ENCODE measurements at places on chromosomes 12 and 14.
A peak's percentile ranks its signal among the peaks of the same experiment; 100 is the strongest.

GRCh38 chr14:96920023-96920422, 122.8 kb downstream of the VRK1 start:
- H3K4me1 ChIP-seq, result no peaks in the 10 kb centered on the region
- H3K4me3 ChIP-seq, result no peak overlapping the region
- no peaks in the 10 kb centered on the region for H3K27me3 ChIP-seq
- H3K27ac ChIP-seq, result no peak overlapping the region
- H3K36me3 ChIP-seq, result no peaks in the 10 kb centered on the region

GRCh38 chr14:97603201-97603600, 806.0 kb downstream of the VRK1 start:
- no peaks in the 10 kb centered on the region for H3K4me1 ChIP-seq
- H3K36me3 ChIP-seq, result no peaks in the 10 kb centered on the region
- no peak overlapping the region for H3K27ac ChIP-seq
- no peak for DNase-seq
- no peaks in the 10 kb centered on the region for H3K27me3 ChIP-seq
- H3K4me3 ChIP-seq, result no peak overlapping the region

DNA sequence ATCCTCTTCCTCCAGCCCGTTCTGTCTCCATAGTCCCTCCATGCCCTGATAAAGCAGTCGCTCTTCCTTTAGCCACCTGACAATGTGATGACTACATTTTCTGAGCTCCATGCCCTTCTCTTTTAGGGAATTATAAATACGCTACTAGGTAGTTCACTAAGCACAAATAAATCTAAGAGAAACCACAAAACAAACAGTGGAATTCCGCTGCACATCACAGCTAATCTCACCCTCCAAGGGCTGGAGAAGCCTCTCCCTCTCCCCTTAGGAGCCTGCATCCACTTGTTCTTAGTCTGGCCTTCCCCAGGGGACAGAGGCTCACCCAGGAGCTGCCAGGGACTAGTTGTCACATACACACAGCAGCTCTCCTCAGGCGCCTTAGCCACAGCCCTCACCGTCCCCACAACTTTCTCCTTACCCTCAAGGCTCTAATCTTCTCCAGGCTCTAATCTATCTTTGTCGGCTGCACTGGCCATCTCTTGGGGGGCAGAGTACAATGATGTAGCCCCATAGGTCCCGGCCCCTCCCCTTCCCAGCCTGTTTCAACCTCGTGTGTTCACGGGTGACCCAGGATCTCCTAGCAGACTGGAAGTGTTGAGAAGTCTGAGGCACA, 55.9 kb upstream of the GPR68 start:
- no peaks in the 10 kb centered on the region for H3K36me3 ChIP-seq
- no peaks in the 10 kb centered on the region for H3K4me1 ChIP-seq
- H3K4me3 ChIP-seq, result no peak overlapping the region
- DNase-seq, result no peak

- H3K27me3 ChIP-seq, result no peaks in the 10 kb centered on the region
- H3K4me1 ChIP-seq, result no peaks in the 10 kb centered on the region
- H3K36me3 ChIP-seq, result no peaks in the 10 kb centered on the region
- H3K4me3 ChIP-seq, result no peak overlapping the region
- no peak overlapping the region for H3K27ac ChIP-seq
Measured at GRCh38 chr12:102564026-102564425, 83.7 kb upstream of the IGF1 start.

DNA sequence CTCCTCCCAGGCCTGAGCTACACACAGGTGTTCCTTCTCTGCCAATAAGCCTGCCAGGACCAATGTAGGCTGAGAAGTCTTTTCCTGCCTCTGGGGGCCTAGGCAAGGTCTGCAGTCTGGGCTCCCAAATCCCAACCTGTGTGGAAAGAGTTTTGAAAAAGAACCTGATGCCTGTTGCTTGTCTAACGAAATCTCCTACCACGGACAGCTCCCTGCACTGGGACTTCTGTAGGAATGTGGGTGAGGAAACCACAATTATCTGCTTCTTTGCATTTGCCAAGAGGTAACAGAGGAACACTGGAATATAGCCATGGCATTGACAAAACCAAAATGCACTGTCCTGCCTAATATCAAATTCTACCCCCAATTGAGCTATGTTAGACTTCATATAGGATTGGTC, 877.0 kb upstream of the TMEM132C start:
- DNase-seq, result peak; percentile 29
- H3K27ac ChIP-seq, result no peak overlapping the region
- H3K27me3 ChIP-seq, result no peaks in the 10 kb centered on the region
- no peaks in the 10 kb centered on the region for H3K4me1 ChIP-seq
- H3K4me3 ChIP-seq, result no peak overlapping the region
- no peaks in the 10 kb centered on the region for H3K36me3 ChIP-seq

- no peak overlapping the region for H3K27ac ChIP-seq
- H3K27me3 ChIP-seq, result no peaks in the 10 kb centered on the region
- no peak overlapping the region for H3K4me3 ChIP-seq
Measured at GRCh38 chr12:52867642-52868041, 18.8 kb upstream of the KRT78 start.

DNA sequence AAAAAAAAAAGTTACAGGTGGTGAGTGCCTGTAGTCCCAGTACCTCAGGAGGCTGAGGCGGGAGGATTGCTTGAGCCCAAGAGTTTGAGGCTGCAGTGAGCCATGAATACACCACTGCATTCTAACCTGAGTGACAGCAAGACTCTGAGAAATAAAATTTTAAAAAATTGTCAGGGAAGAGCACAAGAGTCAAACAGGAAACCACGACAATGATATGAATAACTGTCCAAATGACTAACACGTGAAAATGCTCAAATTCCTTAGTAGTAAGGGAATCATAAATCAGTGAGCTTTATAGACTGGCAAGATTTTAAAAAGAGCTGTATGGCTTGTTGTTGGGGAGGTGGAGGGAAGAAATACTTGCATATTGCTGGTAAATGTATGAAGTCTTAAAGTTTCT, 12.9 kb upstream of the ASPG start:
- no peak for DNase-seq

- no peaks in the 10 kb centered on the region for H3K36me3 ChIP-seq
- no peaks in the 10 kb centered on the region for H3K27me3 ChIP-seq
- no peaks in the 10 kb centered on the region for H3K4me1 ChIP-seq
- H3K27ac ChIP-seq, result no peak overlapping the region
- H3K4me3 ChIP-seq, result no peak overlapping the region
Measured at GRCh38 chr12:32261638-32262037, 137.7 kb upstream of the FGD4 start.

DNA sequence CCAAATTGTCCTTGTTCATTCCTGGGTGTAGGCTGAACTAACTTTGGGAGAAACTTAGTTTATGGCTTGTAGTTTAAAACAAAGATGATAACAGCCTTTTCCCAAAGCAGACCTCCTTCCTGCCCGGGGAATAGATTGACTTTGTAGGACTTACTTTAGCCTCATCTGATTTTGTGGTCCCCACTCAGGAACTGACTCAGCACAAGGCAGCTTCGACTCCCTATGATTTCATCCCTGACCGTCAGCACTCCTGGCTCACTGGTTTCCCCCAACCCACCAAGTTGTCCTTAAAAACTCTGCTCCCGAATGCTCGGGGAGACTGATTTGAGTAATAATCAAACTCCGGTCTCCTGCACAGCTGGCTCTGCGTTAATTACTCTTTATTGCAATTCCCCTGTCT, 40.1 kb upstream of the DDHD1 start:
- no peaks in the 10 kb centered on the region for H3K27me3 ChIP-seq
- H3K4me1 ChIP-seq, result no peaks in the 10 kb centered on the region
- no peaks in the 10 kb centered on the region for H3K36me3 ChIP-seq
- DNase-seq, result no peak

DNA sequence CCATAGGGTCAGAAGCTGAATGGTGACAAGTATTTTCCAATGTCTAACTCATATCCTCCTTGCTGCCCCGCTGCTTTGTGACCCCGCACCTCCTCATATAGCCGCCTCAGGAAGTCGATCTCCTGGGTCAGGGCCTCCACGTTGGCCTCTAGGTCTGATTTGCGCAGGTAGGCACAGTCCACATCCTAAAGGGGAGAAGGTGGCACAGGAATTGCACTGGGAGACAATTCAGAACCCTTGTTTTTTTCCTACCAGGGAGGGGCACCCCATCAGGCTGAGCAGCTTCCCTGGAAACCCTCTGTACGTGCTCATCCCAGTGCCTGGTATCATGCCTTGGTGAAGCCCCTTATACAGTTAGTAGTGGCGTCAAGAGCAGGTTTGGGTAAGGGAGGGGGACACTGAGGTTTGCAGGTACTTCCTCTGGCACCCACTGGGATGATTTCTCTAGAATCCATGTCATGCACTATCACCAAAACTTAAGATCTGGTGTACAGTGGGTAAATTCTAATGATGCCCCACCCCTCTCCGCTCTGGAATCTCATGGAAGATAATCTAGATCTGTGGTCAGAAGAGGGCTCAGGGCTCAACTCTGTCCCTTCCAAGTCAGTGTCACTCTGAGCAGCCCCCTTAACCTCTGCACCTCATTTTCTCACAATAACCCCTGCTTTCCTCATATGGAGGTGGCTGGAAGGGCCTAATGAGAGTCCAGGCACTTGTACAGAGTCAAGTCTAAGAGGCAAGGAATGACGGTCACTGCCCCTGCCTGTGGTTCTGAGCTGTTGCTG, 20.1 kb upstream of the KRT86 start:
- H3K36me3 ChIP-seq, result no peaks in the 10 kb centered on the region
- peaks cover 13% of the 10 kb centered on the region for H3K4me1 ChIP-seq
- no peak for DNase-seq
- H3K27me3 ChIP-seq, result no peaks in the 10 kb centered on the region
- no peak overlapping the region for H3K4me3 ChIP-seq
- no peak overlapping the region for H3K27ac ChIP-seq

GRCh38 chr14:50388256-50388931, 8.3 kb downstream of the CDKL1 start:
- H3K4me1 ChIP-seq, result peaks cover 12% of the 10 kb centered on the region
- no peak overlapping the region for H3K4me3 ChIP-seq

- peak overlapping the region; percentile 89 for H3K4me3 ChIP-seq
- no peaks in the 10 kb centered on the region for H3K36me3 ChIP-seq
- DNase-seq, result peak; percentile 59
- H3K27ac ChIP-seq, result peak overlapping the region; percentile 99
- H3K27me3 ChIP-seq, result no peaks in the 10 kb centered on the region
Measured at GRCh38 chr12:64452559-64453329, 824 bp downstream of the TBK1 start.

DNA sequence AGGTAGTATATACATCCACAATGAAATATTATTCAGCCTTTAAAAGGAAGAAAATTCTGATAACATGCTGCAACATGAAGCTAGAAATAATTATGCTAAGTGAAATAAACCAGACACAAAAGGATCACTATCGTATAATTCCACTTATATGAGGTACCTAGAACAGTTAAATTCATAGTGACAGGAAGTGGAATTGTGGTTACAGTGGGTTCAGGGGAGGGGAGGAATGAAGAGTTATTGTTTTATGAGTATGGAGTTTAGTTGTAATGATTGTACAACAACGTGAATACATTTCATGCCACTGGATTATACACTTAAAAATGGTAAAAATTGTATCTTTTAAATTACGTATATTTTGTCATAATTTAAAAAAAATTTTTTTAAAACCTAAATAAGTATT, 21.0 kb downstream of the EEA1 start:
- H3K36me3 ChIP-seq, result no peaks in the 10 kb centered on the region
- no peak overlapping the region for H3K4me3 ChIP-seq
- no peak for DNase-seq
- H3K4me1 ChIP-seq, result peaks cover 12% of the 10 kb centered on the region

DNA sequence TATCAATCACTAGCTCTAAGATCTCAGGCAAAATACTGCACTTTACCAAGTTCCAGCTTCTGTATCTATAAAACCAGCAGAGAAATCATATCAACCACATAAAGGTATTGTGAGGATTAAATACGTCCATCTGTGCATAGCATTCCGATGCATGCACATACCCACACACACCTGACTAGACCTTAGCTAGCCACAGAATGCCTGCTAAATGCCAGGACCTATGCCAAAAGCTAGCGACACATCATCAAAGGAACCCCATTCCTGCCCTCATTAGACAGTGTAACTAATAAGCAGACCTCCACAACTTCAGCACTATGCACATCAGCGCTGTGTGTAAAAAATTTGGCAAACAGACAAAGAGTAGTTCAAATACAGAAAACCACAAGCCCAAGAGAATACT, 185.2 kb downstream of the SLC2A13 start:
- no peaks in the 10 kb centered on the region for H3K27me3 ChIP-seq
- DNase-seq, result no peak
- H3K4me1 ChIP-seq, result no peaks in the 10 kb centered on the region
- no peaks in the 10 kb centered on the region for H3K36me3 ChIP-seq

GRCh38 chr12:110917467-110917866, 2.9 kb downstream of the MYL2 start:
- H3K27me3 ChIP-seq, result no peaks in the 10 kb centered on the region
- H3K27ac ChIP-seq, result no peak overlapping the region
- no peaks in the 10 kb centered on the region for H3K36me3 ChIP-seq

DNA sequence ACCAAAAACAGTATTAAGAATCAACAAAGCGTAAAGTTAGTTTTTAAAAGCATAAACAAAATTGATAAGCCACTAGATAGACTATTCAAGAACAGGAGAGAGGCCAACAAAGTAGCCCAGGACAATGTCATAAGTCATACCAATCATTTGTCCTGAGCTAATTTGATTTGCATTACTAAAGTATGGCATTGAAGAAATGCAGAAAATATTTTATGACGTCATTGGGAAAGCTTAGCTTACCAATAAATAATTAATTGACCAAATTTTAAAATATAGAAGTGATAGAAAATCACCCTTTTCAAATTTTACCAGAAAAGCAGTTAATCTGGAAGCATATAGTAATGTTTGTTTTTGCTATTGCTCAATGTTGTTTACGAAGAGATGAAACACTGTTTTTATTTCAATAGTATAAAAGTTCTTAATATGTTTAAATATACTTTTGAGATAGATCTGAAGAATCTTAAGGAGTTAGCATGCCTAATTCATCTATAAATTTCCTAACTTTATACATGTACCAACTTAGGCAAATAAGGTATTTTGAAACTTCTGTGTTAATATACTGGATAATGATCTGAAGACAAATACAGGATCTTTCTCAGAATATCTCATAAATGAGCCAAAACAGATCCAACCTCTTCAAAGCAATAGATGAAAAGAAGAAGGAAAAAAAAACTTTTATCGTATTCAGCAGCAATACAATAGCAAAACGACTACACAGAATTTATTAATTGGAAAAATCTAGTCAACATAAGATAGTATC, 1118.5 kb downstream of the SLC16A7 start:
- H3K4me1 ChIP-seq, result no peaks in the 10 kb centered on the region
- DNase-seq, result no peak

- no peak overlapping the region for H3K4me3 ChIP-seq
- H3K4me1 ChIP-seq, result peaks cover 10% of the 10 kb centered on the region
Measured at GRCh38 chr12:31662176-31662849, 2.8 kb downstream of the ETFBKMT start.
